ENCODE measurements at places on chromosomes 7 and 10. TPM values are rescaled to one million over a fixed set of nuclear protein-coding genes. Genes with fewer than 3 reads are reported as not detected.

- no peak for DNase-seq
Observed at GRCh38 chr7:73829921-73830680, 695 bp upstream of the CLDN4 start.

GRCh38 chr10:48464121-48464870, 140.6 kb downstream of the ARHGAP22 start:
- no peak for DNase-seq

DNA sequence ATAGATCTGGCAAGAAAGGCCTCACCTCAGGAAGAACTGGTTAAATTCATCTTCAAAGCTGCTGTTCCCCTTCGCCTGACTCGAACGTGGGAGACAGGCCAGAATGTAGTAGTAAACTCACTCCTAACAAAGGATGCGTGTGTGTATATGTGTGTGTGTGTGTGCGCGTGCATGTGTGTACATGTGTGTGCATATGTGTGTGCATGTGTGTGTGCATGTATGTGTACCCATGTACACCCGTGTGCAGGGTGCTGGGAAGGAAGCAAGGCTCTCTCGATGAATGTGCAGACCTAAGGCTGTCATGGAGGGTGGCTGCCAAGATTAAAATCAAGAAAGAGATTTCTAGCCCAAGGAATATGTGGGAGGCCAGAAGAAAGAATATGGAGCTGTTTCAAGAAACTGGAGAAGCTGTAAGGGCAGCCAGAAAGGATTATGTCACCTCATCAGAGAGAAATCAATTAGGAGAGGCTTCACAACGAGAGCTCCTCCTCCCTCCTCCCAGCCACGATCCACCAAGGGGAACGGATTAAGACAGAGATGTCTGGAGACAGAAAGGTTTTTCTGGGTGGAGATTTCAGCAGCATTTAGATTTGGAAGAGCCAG, 34.0 kb upstream of the LBX1 start:
- DNase-seq: no peak

GRCh38 chr10:86646933-86647332, 7.4 kb upstream of the OPN4 start:
- no peak for DNase-seq

DNA sequence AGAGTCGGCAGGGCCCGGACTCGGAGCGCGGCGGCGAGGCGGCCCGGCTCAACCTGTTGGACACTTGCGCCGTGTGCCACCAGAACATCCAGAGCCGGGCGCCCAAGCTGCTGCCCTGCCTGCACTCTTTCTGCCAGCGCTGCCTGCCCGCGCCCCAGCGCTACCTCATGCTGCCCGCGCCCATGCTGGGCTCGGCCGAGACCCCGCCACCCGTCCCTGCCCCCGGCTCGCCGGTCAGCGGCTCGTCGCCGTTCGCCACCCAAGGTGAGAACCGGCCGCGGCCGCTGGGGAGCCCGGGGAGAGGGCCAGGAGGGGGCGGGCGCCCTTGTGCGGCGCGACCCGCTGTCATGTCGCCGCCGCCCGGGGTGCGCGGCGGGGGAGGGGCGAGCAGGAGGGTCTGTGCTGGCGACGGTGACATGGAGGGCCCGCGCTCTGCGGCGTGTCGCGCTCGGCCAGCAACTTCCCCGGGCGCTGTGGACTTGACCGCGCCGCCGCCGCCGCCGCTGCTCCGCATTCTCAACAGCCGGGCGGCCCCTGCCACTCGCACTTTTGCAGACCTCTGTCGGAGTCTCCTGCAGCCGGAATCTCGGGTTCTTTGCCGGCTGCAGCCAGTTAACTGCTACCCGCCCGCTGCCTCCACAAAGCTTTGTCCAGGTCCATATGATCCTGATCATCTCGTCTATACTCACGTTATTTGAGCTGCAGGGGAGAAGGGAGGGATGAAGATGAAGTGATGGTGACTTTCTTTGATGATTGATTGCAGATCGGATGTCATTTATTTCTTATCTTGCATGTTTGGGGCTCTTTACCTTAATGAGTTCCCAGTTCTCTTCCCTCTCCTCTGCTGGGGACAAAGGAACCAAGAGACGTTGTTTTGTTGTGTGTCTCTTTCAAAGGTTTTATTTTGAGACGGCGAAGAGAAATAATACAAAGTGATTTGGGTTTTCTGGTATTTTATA, 869 bp downstream of the TRIM24 start:
- peak; percentile 69 for DNase-seq

DNA sequence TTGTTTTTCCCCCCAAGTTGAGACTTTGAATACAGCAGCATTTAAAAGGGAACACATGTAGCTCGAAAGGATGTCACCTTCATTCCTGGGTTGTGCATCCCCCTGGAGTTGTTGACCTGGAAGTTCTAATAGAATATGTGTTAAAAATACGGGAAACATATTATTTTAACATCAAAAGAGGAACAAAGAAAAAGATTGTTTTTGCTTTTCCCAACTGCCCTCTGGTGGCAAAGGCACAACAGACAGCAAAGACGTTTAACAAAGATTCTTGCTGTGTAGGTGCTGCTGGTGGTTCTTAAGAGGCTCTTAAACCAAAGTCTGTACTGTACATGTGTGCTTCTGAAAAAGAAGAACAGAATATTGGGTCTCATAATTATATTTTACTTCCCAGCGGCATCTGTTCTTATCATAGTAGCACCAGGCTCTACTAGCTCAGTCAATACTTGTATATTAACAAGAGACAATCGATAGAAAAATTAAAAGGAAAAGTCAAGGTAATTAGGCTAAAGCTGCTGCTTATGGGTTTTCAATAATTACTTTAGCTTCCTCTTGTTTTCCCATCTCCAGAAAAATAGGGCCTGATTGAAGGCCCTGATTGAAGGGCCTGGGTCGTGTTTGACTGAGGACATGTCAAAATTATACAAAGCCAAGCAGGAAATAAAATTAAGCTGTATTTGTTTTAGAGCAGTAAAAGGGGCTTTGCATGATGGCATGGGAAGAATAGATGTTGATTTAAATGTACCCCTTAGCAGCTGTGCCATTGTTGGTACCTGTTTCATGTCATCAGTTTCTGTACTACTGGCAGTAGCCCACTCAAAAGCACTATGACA, 384.2 kb upstream of the LRGUK start:
- DNase-seq: no peak

The C10orf71 gene
- total RNA-seq: not detected

The ACHE gene
- 2.4 TPM for total RNA-seq

The PTF1A gene
- not detected for total RNA-seq

All from left lung (tissue), 14 donors.